Renal cortical epithelial cell (primary cell): ENCODE measurements at places on chromosomes 1 and 21. TPM values are rescaled to one million over a fixed set of nuclear protein-coding genes. Genes with fewer than 3 reads are reported as not detected.

The CCDC24 gene
- 6.3 and 6.5 TPM in 2 replicates for total RNA-seq

The ATAD3C gene
- under 0.01 and 5.2 TPM in 2 replicates for total RNA-seq

The OR2T33 gene
- total RNA-seq = not detected in 2 replicates

The PGLYRP3 gene
- total RNA-seq = not detected in 2 replicates

The KRTAP13-1 gene
- total RNA-seq = not detected in 2 replicates

The KPRP gene
- total RNA-seq = not detected in 2 replicates

The LRIG2 gene
- total RNA-seq = 7.3 and 23.3 TPM in 2 replicates

The CYP2J2 gene
- total RNA-seq = 3.1 and 4.3 TPM in 2 replicates

The UBIAD1 gene
- total RNA-seq = 8.6 and 10.9 TPM in 2 replicates

The CSMD2 gene
- total RNA-seq = under 0.01 and 0.55 TPM in 2 replicates

The RAP1A gene
- 28.3 and 93.7 TPM in 2 replicates for total RNA-seq

The RXRG gene
- total RNA-seq = not detected in 2 replicates

The FAM229A gene
- total RNA-seq = 1.5 and 1.9 TPM in 2 replicates

The GJA9 gene
- 0.20 and 0.35 TPM in 2 replicates for total RNA-seq

The AGMAT gene
- 0.99 and 5.6 TPM in 2 replicates for total RNA-seq

The UBXN10 gene
- total RNA-seq = 0.52 and 2.8 TPM in 2 replicates

The FAM89A gene
- total RNA-seq = 2.4 and 3.2 TPM in 2 replicates

The DMBX1 gene
- total RNA-seq = not detected in 2 replicates
